Activated T-cell treated with anti-CD3 and anti-CD28 coated beads, Interleukin-2, amount 50 U/mL, for 1 hour (primary cell): ENCODE measurements at places on chromosomes 6 and 20.

GRCh38 chr6:138607478-138608433 is 108.5 kb upstream of the NHSL1 start:
- DNase-seq, result no peak

- DNase-seq, result no peak
Measured at GRCh38 chr20:64038224-64038564, 2.2 kb downstream of the C20orf204 start.

GRCh38 chr6:20771409-20771808 is 237.2 kb downstream of the CDKAL1 start:
- DNase-seq, result no peak

DNA sequence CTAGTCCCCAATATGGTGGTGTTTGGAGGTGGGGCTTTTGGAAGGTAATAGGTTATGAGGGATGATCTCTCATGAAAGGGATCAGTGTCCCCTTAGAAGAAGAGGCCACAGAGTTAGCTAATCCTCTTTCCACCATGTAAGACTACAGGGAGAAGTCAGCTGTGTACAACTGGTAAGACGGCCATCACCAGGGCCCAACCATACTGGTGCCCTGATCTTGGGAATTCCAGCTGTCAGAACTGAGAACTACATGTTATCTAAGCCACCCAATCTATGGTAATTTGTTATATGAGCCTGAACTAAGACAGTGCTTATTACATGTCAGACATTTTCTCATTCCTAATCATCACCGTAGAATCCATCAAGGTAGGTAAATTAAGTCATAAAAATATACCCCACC is 77.7 kb upstream of the ZNF217 start:
- no peak for DNase-seq

- no peak for DNase-seq
Measured at GRCh38 chr6:127515234-127515793, 3.8 kb downstream of the MTCL3 start.

GRCh38 chr20:58719258-58719657 is 26.7 kb downstream of the NPEPL1 start:
- no peak for DNase-seq
